ENCODE measurements at places on chromosomes 16 and 17. TPM values are rescaled to one million over a fixed set of nuclear protein-coding genes. Genes with fewer than 3 reads are reported as not detected.

ASGR1 gene
- 399 TPM for total RNA-seq

C17orf113 gene
- 0.13 TPM for total RNA-seq

KANSL1 gene
- 29.5 TPM for total RNA-seq

CCDC92B gene
- total RNA-seq = not detected

DNA sequence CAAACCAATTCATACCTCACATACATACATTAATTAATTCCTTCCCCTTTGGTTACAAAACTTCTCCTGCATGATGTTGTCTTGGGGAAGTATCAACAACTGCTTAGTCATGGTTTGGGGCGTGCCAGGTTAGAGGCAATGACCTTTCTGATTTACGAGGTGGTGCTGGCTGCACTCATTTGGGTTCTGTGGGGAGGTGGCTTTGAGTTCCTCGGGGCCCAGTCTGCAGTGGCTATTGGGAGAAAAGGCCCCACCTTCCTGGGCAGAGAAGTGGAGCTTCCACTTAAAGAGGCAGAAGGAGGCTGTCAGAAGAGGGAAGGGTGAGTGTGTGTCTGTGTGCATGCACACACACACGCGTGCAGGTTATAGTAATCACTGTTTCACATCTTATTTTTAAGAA is 10.2 kb upstream of the ETV4 start:
- H3K4me1 ChIP-seq = no peaks in the 10 kb centered on the region
- DNase-seq = no peak

DNA sequence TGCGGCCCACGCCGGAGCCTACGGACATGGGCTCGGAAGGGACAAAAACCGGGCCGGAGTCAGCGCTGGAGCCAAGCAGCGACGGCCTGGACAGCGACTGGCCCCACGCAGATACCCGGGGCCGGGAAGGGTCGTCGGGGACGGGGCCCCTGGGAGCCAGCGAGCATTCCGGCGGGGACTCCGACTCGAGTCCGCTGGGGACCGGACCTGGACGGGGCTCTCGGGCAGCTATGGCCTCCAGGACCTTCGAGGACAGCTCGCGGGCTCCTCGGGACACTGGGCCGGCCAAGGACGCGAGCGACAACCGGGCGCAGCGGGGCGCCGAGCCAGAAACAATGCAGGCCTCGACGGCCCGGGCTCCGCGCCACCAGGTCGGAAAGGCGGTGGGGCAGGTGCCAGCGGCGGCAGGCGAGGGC is 1.0 kb downstream of the MYO15B start:
- DNase-seq = peak; percentile 82
- H3K36me3 ChIP-seq = no peaks in the 10 kb centered on the region
- no peaks in the 10 kb centered on the region for H3K4me1 ChIP-seq
- no peaks in the 10 kb centered on the region for H3K27me3 ChIP-seq
- H3K27ac ChIP-seq = peak overlapping the region; percentile 91

GRCh38 chr17:41530062-41531048 is 2.2 kb upstream of the KRT19 start:
- peaks cover 8% of the 10 kb centered on the region for H3K27me3 ChIP-seq
- H3K27ac ChIP-seq = no peak overlapping the region
- no peak for DNase-seq
- H3K4me1 ChIP-seq = no peaks in the 10 kb centered on the region

All from right lobe of liver (tissue), 6 donors.